ENCODE measurements at places on chromosomes 11 and 22.

DNA sequence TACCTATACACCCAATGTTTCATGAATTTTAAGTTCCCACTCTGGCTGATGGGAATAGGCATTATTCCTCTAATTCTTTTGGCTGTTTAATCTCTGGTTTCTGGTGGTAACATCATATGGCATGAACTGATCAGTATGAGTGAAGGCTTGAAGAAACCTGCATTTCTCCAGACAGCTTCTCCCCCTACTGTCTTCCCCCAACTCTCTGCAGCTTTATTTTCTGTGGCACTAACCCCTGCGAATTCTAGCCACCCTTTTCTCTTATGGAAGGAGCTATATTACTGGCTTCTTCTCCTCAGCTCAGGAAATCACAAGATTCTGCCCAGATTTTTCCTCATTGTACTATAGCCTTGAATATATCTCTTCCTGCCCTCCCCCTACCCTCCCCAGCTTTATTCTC, 57.1 kb downstream of the CASP12 start:
- no peak for DNase-seq

- DNase-seq = no peak
Observed at GRCh38 chr11:17596711-17597110, 49.7 kb downstream of the OTOG start.

DNA sequence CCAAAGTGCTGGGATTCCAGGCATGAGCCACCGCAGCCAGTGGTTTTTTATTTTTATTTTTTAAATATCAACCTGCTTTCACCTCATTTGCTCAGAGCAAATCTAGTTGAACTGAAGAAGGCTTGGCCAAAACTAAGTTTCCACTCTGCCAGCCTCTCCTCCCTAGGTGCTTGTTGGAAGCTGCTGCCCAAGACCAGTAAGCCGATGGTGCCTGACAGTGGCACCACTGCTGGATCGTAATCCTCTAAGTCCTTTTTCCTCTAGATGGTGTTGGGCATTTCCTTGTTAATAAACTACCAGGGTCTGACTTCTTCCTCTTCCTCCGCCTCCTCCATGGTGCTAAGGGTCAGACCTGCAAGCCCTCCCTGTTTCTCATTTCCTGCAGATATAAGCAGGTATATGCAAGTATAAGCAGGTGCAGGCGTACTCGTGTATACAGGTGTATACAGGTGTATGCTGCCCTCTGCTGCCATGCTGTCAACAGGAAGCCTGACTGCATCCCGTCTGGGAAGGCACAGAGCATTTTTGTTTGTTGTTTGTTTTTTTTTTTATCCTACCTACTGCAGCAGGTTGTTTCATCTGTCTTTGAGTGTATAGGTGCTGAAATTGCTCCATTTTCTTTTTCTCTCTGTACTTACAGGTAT, 1.6 kb downstream of the NADSYN1 start:
- DNase-seq = no peak

- DNase-seq = peak; percentile 26
Observed at GRCh38 chr11:67606093-67606491, 644 bp upstream of the NDUFV1 start.

GRCh38 chr22:31148953-31149627, 8.8 kb upstream of the PLA2G3 start:
- DNase-seq = peak; percentile 43

DNA sequence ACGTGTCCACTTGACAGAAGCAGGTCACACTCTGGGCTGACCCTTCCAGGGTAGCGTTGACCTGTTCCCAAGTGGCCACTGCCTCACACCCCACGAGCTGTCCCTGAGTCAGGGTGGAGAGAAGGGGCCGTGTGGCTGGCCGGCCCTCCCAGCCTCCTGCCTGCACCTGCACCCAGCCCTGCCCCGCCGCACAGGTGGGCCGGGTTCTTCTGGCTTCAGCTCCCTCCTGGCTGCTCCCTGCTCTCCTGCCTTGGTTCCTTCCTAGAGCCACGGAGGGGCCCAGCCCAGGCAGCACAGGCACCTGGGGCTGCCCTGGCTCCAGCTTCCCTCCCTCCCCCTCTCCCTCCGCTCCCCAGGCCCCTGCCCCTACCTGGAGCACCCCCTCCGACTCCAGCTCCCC, 42.3 kb downstream of the MOB2 start:
- DNase-seq = no peak

GRCh38 chr11:71502026-71502425, 25.0 kb upstream of the KRTAP5-7 start:
- no peak for DNase-seq

DNA sequence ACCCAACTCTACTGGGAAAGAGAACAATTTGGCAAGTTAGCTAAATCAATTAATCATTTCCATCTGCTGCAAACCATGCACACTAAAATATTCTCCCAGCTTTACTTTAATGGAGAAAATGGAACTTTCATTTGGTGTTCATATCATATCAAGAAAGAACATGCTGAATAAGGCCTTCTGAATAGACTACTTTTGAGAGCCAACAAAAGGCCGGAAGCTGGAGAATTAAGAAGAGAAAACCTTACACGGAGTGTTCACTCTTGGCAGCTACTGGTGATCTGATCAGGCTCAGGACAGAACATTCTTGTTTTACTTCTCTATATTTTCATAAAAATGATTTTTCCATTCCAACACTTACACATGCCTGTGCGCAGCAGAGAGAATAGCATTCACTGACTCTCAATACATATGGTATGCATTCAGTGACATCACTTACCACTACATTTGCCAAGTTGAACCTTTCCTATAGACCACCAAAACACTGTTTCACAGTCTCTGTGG, 165.3 kb downstream of the TTC28 start:
- no peak for DNase-seq

DNA sequence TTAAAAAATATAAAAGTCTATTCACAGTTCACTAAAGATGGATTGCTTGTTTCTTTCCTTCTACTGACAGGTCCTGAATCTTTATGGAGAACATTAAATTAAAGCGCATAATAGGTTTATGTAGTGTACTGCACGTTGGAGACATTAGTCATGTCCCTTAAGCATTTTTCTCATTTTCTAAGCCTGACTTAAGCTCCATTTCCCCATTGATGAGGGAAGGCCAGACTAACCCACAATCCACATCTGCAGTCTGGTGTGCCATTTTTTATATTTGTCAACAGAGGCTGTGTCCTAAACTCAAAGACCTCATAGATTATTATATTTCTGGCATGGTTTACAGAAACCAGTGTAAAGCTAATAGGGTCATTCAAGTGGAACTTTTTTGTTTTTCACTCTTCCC, 39.9 kb downstream of the CADM1 start:
- no peak for DNase-seq

DNA sequence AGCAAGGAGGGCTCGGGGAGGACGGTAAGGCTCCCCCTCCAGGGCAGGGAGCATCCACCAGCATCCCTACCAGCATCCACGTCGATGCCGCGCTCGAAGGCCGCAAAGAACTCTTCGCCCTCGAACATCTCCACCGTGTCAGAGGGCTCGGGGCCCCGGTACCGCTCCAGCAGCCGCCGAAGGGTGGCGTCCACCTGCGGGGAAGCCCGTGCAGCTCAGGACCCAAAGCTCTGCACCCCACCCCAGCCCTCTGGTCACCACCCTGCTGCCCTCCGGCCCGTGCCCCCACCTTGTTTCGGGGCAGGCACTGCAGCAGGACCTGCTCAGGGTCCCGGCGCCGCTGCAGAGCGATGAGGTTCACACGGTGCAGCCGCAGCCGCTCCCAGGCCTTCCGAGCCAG, 2.4 kb upstream of the SLC25A22 start:
- DNase-seq = no peak

- no peak for DNase-seq
Observed at GRCh38 chr11:78403781-78404180, 13.8 kb downstream of the GAB2 start.

DNA sequence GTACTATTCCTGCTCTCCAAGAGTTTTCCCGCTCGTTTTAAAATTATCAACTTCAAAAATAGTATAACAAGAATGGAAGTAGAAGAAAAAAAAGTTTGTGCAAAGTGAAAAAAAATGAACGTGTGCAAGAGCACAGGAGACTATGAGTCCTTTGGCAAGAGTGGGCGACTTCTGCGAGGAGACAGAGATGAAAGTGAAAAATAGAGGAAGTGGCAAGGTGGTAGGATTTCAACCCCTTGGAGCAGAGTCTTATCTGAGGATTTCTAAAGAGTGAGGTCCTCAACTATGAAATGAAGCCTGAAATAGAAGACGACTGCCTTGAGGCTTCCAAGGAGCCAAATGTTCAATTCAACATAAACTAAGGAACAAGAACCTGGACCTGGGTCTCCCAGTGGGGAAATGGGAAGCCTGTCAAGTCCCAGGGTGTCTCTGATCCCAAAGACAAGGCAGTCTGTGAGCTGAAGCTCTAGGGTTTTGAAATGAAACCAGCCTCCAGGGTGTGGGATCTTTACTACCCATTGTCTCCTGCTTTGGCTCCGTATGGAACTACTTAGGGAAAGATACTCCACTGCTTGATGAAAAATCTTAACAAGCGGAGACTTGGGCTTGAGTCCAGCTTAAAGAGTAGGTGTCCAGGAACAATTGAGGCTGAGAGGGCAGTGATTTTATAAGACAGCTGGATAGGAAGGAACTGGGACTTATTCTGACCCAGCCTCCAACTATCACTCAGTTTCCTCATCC, 4.8 kb downstream of the P4HA3 start:
- DNase-seq = no peak

- no peak for DNase-seq
Observed at GRCh38 chr22:47550524-47551430, 788.3 kb downstream of the TBC1D22A start.

DNA sequence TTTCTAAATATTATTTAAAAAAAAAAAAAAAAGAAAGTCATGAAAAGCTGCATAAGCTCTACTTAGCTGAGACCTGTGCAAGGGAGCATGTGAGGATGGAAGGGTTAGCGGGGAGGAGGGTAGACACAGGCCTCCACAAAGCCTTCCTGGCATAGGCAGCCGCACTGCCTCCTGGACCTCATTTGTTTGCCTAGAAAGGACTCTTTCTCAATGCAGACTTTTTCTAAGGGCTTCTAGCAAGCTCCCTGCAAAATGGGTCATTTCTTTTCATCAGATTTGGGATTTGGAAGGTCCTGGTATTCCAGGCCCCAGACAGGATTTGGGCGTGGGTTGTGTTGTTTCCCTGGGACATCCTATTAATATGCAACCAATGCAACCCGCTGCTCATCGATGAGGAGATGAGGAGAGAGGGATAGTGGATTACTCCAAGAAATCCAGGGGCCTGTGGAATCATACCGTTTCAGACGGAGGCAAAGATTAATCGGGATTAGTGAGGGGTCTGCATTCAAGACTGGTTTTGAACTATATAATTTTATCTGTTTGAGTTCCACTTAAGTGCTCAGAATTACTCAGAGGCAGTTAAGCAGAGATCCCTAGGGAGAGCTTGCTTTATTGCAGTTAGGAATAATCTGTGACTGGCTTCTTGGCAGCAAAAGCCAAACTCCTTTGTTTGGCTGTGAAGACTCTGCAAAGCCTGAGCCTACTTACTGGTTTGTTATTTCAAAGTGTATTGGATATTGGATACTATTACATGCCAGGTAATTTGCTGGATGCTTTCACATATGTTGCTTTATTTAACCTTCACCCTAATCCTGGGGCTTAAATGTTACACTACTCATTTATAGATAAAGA, 106.9 kb upstream of the NAV2 start:
- no peak for DNase-seq

- no peak for DNase-seq
Observed at GRCh38 chr22:34743110-34743751, 322.7 kb upstream of the ISX start.

DNA sequence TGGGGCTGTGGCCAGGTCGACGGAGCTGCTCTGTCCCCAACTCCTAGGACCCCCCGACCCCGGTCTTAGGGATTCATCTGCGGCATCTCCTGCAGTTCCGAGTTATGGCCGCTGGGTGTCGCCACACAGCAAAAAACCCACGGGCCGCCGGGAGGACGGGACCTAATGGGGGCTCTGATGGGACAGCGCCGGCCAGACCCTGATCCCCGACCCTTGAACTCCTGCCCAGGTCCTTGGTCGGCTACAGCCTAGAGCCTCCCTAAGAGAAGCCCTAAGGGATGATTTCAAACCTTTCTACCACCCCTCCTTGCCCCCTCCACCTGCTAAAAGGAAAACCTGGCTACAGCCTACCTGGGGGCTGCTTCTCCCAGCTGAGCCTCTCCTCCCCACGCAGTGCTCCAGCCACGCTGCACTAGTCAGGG, 30.8 kb upstream of the LRRC10B start:
- peak; percentile 9 for DNase-seq

- DNase-seq = peak; percentile 80
Observed at GRCh38 chr11:2532704-2533586, 88.1 kb downstream of the KCNQ1 start.

DNA sequence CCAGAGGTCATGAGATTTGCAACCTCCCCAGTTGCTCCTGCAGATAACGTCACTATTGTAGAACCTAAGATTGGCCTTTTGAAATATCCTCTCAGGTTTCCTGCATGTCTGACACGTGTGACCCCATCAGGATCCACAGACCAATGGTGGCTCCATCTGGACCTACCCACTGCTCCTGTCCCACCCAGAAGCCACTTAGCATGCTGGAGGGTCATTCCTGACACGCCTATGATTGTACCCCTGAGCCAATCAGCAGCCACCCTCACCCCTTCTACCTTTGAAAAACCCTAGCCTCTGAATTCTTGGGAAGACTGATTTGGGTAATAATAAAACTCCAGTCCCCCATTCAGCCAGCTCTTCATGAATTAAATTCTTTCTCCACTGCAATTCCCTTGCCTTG, 20.1 kb upstream of the NARS2 start:
- no peak for DNase-seq

- DNase-seq = no peak
Observed at GRCh38 chr22:31055635-31056159, 25.4 kb upstream of the SMTN start.

- no peak for DNase-seq
Observed at GRCh38 chr22:34490886-34491285, 570.6 kb upstream of the LARGE1 start.

DNA sequence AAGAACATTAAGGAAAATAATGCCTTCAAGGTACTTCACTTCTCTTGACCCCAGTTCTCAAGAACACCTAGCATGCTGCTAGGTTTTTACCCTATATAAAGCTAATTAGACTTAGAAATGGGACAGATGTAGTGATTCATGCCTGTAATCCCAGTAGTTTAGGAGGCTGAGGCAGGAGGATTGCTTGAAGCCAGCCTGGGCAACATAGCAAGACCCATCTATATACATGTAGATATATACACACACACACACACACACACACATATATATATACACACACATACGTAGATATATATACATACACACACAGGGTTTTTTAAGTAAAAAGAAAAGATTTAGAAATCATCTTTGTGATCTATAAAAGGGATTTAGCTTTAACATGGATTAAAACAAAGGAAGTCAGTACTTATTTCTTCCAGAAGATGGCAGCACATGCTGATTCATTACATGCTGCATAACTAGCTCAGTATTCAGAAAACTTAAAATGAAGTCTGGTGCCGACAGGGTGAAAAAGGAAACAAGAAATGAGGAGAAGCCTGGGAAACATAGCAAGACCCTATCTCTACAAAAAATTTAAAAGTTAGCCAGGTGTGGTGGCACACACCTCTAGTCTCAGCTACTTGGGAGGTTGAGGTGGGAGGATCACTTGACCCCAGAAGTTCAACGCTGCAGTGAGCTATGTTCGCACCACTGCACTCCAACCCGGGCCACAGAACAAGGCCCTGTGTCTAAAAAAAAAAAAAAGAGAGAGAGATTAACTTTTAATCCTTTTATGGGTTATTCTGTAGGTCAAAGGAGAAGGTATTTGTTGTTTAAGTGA, 28.5 kb upstream of the RBX1 start:
- DNase-seq = peak; percentile 79
